ENCODE measurements at places on chromosomes 4 and X.

DNA sequence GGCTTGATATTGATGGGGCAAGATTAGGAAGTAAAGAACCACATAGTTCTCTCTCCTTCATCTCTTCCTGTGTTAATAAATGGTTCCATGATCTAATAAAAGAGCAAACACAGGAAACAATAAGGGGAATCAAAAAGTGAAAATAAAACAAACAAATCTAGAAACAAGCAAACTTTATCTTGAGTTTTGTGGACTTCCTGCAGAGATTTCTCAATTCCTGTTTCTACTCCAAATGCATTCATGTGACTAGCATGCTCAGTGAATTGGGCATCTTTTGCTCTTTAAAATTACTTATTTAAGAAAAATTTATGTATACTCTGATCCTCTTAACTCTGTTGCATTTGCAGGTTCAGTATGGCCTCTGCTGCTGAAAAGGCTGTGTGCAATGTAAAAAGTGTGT lies 682.0 kb downstream of the KCTD8 start:
- DNase-seq, result no peak

GRCh38 chrX:93874554-93874953 lies 200.5 kb downstream of the FAM133A start:
- no peak for DNase-seq

DNA sequence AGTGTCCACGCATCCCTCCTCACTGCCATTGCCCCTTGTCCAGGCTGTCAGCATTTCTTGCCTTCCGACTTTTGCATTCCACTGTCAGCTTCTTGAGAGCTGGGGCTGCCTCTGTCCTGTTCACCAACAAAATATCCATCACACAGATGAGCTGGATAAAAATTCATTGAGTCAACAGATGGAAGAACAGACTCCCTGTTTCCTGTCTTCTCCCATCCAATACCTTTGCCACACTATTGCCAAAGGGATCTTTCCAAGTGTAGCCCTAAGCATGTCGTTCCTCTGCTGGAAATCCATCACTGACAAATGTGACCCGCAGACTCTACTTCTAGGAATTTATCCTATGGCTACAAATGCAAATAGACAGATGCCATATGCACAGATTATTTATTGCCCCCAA lies 78.0 kb upstream of the PJA1 start:
- no peak for DNase-seq

GRCh38 chrX:24242649-24243175 lies 71.2 kb downstream of the SUPT20HL2 start:
- no peak for DNase-seq

- DNase-seq, result no peak
Observed at GRCh38 chr4:138627096-138627495, 384.9 kb upstream of the SLC7A11 start.

Measured in right renal cortex interstitium (tissue), 3 donors.